ENCODE measurements at places on chromosomes 4 and X.

DNA sequence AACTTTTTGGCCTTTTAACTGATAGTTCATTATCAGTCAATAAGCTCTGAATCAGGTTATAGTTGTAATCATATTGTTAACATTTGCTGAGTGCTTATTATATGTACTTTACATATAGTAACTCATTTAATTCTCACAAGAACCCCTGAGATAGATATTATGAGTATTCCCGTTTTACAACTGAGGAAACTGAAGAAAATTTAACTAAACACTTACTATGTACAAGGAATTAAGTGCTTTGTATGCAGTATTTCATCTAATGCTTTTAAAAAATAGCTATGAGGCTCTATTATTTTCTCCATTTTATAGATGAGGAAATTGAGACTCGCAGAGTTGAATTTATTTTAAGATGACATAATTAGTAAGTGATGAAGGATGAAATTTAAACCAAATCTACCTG lies 27.7 kb upstream of the FGF2 start:
- DNase-seq, result no peak

GRCh38 chr4:103032574-103032973 lies 13.1 kb upstream of the SLC9B1 start:
- no peak for DNase-seq

GRCh38 chr4:122930862-122931261 lies 8.5 kb upstream of the NUDT6 start:
- no peak for DNase-seq

DNA sequence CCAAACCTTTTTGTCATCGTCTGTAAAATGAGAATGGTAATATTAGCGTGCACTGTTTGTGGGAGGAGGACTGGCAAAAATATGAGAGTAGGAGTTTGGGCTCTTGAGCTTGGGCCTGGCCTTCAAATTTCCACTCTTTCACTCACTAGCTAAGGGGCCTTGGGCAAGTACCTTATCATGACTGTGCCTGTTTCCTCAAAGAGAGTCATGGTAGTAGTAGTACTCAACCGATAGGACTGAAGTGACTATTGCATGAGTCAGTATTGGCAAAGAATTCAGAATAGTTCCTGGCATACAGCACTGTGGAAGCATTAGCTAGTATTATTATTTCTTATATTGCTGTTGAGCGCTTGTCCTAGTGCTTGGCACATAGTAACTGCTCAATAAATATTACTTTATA lies 16.0 kb upstream of the RBM3 start:
- DNase-seq, result no peak

DNA sequence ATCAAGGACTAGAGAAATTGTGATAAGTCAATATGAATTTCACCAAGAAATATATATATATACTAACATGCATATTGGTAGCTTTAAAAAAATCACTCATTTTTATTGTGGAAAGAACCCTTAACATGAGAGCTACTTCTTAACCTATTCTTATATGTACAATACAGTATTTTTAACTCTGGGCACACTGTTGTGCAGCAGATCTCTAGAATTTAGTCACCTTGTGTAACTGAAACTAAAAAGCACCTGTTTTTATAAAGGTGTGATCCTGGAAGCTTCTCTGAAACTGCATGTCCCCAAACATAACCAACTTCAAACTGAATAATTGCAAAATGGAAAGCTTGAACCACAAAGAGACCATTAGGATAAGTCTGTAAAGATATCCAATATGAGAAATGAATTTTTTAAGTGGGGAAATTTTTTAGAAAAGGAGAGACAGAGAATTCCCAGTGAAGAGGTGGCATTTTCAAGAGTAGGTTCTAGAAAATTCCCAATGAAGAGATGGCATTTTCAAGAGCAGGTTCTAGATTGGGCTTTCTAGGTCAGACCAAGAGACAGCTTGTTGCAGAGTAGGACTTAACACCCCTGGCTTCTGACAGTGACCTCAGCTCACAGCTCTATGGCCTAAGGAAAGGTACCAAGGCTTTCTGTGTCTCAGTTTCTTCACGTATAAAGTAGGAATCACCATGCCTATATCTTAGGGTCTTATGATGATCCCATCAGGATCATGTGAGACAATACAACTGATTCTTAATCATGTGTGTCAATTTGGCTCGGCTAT lies 22.0 kb upstream of the PPARGC1A start:
- no peak for DNase-seq

DNA sequence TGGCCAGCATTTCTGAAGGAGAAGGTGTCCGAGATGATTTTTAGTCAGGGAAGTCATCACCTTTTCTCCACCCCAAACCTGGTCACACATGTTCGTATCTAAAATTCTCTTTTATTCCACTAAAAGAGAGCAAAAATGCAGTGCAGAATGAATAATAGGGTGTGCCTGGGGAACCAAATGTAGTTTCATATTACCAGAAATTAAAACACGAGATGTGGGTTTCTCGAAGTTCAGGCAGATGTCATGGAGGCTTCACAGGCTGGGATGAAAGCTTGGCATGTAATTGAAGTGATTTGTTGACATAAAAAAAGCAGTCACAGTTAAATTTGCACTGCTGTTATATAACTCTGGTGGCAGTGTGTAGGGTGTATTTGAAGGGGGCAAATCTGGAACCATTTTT lies 165.5 kb upstream of the PDE5A start:
- DNase-seq, result no peak

DNA sequence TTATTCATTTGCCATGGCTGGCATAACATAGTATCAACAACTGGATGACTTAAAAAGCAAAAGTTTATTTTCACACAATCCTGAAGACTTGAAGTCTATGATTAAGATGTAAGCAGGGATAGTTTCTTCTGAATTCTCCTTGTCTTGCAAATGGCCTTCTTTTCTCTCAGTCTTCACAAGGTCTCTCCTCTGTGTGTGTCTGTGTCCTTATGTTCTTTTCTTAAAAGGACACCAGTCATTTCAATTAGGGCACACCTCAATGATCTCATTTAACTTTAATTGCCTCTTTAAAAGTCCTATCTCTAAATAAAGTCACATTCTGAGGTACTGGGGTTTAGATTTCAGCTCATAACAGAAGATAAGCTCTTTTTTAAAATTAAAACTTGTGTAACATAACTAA lies 399.7 kb downstream of the PABPC4L start:
- DNase-seq, result no peak

- DNase-seq, result no peak
Observed at GRCh38 chrX:83510510-83511062, 2.5 kb downstream of the POU3F4 start.

- DNase-seq, result no peak
Observed at GRCh38 chr4:28313729-28314713, 1453.4 kb downstream of the STIM2 start.

DNA sequence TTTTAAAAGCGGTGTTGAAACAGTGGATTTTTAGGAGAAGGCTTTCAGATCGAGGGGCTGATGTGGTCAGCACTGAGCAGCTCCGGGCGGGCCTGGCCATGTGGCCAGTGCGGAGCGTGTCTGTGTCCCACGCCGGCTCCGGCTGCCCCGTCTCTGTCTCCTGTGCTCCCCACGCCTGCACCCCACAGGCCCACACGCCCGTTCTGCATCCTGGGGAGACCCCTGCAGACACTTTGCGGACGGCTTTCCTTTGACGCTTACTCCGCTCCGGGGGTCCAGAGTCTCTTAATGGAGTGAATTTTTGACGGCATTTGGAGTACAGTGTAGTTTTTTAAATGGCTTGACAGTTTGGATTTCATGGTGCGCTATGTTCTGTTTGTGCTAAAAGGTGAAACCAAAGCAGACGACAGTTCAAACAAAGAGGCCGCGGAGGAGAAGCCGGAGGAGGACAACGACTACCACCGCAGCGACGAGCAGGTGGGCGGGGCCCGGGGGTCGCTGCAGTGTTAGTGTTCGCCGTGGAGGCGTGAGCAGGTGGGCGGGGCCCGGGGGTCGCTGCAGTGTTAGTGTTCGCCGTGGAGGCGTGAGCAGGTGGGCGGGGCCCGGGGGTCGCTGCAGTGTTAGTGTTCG lies 38.7 kb downstream of the PCGF3 start:
- no peak for DNase-seq

- no peak for DNase-seq
Observed at GRCh38 chr4:37852376-37852775, 25.9 kb downstream of the PGM2 start.

- DNase-seq, result no peak
Observed at GRCh38 chr4:112531146-112531545, 15.2 kb upstream of the NEUROG2 start.

DNA sequence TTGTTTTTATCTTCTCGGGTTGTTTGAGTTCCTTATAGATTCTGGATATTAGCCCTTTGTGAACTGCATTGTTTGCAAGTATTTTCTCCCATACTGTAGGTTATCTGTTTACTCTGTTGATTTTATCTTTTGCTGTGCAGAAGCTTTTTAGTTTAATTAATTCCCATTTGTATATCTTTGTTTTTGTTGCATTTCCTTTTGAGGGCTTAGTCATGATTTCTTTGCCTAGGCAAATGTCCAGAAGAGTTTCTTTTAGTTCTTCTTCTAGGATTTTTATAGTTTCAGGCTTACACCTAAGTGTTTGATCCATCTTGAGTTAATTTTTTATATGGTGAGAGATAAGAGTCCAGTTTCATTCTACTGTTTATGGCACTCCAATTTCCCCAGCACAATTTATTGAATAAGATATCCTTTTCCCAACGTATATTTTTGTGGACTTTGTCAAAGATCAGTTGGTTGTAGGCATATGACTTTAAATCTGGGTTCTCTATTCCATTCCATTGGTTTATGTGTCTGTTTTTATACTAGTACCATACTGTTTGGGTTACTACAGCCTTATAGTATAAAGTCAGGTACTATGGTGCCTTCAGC lies 54.3 kb downstream of the EGF start:
- no peak for DNase-seq

- no peak for DNase-seq
Observed at GRCh38 chr4:74205046-74205445, 47.1 kb downstream of the MTHFD2L start.

All from activated T-cell treated with anti-CD3 and anti-CD28 coated beads for 1 hour (primary cell).